ENCODE measurements at places on chromosomes 5 and 9.

GRCh38 chr5:119079318-119079921 lies 8.5 kb downstream of the DMXL1 start:
- no peak for DNase-seq

DNA sequence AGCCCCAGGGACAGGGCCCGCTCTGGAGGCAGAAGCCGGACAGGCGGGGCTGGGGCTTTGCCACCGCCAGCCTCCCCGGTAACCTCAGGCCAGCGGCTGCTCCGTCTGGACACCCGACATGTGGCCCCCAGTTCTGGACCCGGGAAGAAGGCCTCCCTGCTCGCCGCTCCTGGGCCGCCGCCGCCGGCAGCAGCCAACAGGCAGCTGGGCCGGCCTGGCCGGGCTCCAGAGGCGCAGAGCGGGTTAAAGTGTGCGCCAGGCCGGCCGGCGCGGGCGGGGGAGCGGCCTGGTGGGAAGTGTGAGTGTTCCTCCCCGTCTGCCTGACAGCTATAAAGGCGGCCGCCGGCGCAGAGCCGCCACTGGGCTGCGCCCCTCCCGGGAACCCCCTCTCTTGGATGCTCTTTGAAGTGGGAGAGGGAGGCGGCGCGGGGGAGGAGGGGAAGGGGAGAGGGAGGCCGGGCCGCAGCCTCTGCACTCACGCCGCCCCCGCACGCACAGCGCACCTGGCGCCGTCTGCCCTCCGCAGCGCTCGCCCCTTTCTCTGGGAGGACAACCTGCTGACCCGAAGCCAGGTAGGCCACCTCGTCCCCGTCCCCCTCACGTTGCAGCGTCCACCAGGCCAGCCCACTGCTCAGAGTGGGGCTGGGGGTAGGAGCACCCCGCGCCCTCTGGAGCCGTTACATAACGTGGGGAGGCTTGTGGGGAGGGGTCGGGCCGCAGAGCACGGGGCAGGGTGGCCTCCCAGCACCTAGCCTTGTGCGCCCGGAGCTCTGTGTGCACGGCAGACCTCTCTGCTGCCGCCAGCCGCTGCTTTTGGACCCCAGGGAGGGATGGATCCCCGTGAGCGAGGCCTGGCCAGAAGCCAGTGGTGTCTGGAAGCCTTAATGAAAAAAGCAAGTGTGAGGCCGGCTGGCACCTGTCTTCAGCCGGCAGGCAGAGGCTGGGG lies at the start of gene ADAMTSL2:
ADAMTSL2 (plus strand) TSS at position 359 of the 946 bp plus-strand sequence. CDS start 2,009 bp downstream, outside the sequence.
- no peak for DNase-seq

- DNase-seq: no peak
Observed at GRCh38 chr5:141919218-141920119, 4.2 kb upstream of the DELE1 start.

DNA sequence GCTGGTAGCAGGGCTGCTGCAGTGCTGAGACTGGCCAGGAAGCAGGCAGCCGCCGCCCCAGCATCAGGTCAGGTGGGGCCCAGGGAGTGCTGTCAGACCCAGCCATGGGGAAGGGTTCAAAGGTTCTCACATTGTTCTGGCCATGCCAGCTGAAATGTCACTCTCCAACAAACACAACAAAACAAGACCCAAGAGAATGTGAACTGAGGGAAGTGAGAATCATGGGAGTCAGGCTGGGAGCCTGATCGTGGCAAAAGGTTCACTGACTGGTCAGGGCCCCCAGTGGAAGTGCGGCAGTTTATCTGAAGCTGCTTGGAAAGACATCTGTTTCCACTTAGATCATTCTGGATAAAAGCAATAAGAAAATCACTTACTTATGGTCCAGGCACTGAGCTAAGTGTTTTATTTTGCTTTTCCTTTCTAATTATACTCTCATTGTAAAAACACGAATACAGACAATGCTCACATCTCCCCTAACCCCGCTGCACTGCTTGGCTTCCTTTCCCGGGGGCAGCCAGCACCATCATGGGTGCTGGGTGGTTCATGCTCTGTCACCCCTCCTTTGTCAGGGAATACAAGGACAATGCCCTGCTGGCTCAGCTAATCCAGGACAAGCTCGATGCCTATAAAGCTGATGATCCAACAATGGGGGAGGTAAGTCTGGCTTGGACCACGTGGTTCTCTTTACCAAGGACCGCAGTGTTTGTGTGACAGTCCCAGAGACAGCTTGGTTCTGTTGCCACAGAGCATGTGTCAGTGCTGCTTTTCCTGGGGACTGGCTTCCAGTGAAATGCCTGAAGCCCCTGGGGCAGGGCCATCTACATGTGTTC lies 41.9 kb upstream of the CFAP157 start:
- DNase-seq: peak; percentile 95

- no peak for DNase-seq
Observed at GRCh38 chr9:4309806-4310205, 9.9 kb upstream of the GLIS3 start.

- DNase-seq: no peak
Observed at GRCh38 chr5:43316421-43316820, 3.2 kb upstream of the HMGCS1 start.

DNA sequence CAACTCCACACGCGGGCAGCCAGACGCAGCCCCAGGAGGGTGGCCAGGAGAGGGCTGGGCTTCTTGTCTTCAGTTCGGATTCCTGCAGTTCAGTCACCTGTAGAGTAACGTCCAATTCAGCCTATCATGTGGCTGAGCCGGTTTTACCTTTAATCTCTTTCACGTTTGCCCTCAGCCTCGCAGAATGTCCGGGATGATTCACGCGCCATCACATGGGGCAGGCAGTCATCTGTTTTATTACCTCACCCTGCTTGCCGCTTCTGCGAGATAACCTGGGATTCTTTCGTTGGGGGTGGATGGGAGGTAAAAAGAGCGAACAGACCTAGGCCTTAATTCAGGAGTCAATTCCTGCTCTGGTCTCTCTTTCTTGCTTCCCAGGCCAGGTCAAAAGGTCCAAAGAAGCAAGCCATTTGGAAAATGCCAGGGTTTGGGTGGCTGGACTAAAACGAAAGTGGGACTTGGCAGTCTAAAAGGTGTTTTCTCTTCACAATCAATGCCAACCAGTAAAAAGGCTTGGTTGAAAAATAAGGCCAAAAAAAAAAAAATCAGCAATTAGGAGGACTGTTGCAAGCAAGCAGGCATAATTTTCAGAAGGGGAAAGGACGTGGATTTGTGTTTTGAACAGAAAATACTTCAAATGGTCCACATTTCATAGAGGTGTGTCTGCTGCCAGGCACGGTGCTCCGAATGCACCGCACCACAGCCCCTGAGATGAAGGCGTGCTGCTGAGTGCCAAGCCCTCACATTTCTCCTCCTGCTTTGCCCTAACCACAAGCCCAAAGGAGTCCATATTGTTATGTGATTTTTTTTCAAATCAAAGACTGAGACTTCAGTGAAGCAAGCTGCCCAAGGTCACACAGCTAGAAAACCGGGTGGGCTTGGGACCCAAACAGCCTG lies 2.8 kb upstream of the WWC1 start:
- DNase-seq: peak; percentile 23

DNA sequence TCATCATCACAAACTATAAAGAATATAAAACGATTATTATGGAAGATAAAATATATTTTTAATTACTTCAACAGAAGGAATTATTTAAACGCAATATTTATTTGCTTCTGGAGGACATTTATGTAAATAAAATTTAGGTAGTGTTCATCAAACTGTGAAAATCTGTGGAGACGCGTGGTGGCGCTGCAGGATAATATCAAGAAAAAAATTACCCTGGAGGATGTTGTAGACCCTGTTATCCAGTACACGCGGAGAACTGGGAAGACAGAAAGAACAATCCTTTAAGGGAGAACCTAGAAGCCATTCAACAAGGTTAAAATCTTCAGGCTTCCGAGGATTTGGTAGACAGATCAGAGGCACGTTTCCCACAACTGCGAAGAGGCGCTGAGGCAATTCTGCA lies at the start of gene PCDHB12:
PCDHB12 (plus strand) TSS at position 242 of the 400 bp plus-strand sequence. CDS start 189 bp downstream, outside the sequence.
- no peak for DNase-seq

DNA sequence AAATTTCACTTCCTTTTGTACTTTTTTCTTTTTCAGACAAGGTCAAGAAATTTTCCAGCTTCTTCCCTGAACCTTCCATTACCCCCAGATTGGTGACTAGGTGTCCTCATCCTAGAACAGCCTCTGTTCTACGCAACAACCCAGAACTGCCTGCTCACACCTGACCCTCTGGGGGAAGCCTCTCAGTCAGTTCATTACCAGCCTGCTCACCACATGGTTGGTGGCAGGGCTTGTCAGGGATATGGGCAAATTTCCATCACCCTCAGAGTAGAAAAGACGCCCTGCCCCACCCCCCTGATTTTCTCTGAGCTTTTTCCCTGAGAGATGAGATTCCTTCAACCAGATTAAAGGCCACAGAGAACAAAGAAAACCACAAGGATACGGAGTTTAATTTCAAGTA lies 5.3 kb upstream of the CFAP95 start:
- no peak for DNase-seq

DNA sequence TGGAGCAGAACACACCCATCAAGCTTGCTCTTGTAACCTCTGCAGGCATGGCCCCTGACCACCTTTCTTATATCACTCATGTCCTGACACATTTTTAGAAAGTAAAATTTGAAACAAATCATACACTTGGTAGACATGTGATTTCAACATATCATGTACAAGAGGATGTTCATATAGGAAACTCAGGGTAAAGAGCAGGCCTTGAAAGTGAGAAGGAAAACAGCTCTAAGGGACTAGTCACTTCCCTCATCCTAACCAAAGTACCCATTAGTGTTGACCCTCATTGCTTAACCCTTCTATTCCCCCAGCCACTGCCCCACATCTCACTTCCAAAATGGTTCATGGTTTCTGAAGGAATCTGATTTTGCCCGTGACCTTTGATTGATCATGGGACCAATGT lies 492.4 kb upstream of the KLF4 start:
- DNase-seq: no peak

GRCh38 chr9:16075696-16076095 lies 522.9 kb downstream of the CCDC171 start:
- no peak for DNase-seq

DNA sequence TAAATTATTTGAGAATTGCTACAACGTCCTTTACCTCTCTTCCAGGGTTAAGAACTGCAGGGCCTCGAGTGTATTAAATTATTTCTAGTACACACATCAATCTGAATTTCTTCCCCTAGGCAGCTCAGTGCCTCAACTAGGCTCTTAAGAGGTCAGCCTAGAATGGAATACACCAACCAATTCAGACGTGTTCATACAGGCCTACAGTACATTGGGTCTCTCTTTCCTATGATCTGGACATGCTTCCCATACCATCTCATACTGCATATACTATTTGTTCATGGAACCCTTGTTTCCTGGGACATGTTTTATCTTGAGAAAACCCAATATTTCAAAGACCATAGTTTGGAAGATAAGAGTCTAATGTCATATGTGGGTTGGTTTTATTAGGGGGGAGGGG lies 434.1 kb upstream of the WWC1 start:
- no peak for DNase-seq

DNA sequence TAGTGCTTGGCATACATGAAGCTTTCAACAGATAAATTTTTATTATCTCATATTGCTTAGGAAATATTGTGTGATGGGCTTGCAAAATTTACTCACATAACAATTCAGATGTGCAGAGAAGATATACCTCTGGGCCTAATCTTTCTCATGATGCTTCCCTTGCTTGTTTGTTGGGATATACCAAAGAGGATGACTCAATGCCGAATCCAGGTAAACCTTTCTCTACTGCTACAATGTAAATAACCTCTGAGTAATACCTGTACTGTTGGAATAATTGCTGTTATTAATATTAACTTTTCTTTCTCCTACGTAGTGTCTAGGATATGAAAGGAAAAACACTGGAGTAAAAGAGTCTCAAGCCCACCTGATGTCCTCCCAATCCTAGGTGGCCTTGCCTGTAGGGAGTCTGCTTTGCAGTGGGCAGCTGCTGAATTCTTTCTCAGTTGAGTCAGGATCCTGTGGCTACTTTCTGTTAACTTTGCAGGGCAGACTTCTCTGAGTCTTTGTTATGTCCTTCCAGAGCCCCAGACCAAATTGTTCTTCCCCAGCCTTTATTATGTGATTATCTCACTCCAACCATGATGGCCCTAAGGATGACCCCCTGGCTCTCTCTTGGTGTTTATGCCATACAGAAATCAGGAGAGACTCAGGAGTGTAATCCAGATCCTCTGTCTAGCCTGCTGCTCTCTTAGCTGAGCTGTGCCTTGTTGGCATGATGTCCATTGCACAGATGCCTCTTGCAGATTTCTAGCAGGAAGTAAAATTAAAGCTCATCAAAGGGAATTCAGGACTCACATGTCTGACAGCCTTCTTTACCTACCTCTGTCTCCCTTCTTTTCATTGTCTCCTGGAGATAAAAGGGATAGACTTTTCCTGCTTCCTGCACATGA lies 208.1 kb downstream of the SNX18 start:
- no peak for DNase-seq

- DNase-seq: no peak
Observed at GRCh38 chr5:32320576-32320975, 7.8 kb upstream of the MTMR12 start.

- DNase-seq: no peak
Observed at GRCh38 chr5:81147011-81147885, 85.9 kb upstream of the CKMT2 start.

- no peak for DNase-seq
Observed at GRCh38 chr9:107710953-107711352, 221.4 kb upstream of the KLF4 start.

DNA sequence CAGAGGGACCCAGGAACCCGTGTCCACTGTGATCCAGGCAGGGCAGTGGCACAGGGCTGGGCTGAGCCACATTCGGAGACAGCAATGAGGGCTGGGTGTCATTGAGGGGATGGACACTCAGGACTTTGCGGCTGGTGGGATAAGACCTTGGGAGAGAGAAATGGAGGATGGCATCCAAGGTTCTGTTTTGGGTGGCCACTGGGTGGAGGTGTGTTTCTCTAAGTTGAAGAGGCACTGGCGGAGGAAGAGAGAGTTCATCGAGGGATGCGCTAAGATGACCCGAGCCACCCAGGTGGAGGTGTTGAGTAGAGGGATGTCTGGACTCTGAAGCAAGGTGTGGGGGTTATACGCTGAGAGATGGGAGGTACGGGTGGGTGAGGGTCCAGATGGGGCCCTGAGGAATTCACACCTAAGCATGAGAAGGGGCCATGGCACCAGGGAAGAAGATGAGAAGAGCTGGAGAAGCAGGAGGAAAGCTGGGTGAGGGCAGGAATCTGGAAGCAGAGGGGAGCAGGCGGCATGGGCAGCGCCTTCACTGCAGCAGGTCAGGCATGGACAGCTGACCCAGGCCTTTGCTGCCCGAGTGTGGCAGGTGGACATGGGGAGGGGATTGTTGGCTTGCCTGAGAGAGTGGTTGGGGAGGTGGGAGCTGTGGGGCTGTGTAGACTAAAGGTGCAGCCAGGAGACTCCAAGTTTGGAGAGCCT lies 2.5 kb upstream of the SLC25A48 start:
- DNase-seq: no peak

- no peak for DNase-seq
Observed at GRCh38 chr5:38446029-38446522, 110.4 kb downstream of the LIFR start.

GRCh38 chr5:175003531-175003930 lies 279.1 kb downstream of the MSX2 start:
- DNase-seq: no peak

DNA sequence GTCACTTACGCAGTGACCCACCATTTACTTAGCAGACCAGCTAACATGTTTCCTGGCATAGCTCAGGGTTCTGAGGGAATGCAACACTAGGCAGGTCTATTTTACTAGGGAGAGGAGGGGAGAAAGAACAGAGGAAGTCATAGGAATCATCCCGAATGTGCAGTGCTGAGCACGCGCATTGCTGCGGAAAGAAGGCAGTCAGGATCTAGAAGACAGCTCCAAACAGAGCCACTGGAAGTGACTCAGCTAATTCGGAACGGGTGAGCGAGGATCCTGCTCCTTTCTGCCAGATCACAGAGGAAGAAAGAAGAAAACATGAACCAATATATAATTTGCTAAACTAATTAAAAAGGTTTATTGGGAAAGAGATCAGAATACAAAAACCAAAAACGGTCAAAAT lies 339.8 kb downstream of the EFNA5 start:
- DNase-seq: no peak

- no peak for DNase-seq
Observed at GRCh38 chr5:146890731-146891440, 12.3 kb upstream of the PPP2R2B start.
